Activated CD4-positive, alpha-beta T cell treated with anti-CD3 and anti-CD28 coated beads for 1 hour (primary cell): ENCODE measurements at places on chromosomes 1 and 21.
A peak's percentile ranks its signal among the peaks of the same experiment; 100 is the strongest.

- DNase-seq = no peak
These were observed 13.7 kb upstream of the TRIM62 start for GRCh38 chr1:33195556-33195955.

- DNase-seq = no peak
These were observed 362.9 kb upstream of the VAMP3 start for GRCh38 chr1:7407980-7408770.

DNA sequence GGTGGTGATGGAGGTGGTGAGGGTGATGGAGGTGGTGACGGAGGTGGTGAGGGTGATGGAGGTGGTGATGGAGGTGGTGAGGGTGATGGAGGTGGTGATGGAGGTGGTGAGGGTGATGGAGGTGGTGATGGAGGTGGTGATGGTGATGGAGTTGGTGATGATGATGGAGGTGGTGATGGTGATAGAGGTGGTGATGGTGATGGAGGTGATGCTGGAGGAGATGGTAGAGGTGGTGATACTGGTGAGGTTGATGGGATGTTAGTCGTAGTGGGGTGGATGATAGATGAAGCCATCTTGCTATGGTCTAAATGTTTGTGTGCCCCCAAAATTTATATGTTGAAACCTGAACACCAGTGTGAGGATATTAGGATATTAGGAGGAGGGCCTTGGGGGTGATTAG lies 25.3 kb upstream of the IFNLR1 start:
- DNase-seq = no peak

GRCh38 chr21:31731056-31731856 lies 662 bp downstream of the SCAF4 start:
- DNase-seq = peak; percentile 31

GRCh38 chr1:147641695-147642592 lies 28.4 kb downstream of the ACP6 start:
- no peak for DNase-seq

GRCh38 chr1:23599125-23599524 lies 39.8 kb upstream of the ID3 start:
- no peak for DNase-seq

DNA sequence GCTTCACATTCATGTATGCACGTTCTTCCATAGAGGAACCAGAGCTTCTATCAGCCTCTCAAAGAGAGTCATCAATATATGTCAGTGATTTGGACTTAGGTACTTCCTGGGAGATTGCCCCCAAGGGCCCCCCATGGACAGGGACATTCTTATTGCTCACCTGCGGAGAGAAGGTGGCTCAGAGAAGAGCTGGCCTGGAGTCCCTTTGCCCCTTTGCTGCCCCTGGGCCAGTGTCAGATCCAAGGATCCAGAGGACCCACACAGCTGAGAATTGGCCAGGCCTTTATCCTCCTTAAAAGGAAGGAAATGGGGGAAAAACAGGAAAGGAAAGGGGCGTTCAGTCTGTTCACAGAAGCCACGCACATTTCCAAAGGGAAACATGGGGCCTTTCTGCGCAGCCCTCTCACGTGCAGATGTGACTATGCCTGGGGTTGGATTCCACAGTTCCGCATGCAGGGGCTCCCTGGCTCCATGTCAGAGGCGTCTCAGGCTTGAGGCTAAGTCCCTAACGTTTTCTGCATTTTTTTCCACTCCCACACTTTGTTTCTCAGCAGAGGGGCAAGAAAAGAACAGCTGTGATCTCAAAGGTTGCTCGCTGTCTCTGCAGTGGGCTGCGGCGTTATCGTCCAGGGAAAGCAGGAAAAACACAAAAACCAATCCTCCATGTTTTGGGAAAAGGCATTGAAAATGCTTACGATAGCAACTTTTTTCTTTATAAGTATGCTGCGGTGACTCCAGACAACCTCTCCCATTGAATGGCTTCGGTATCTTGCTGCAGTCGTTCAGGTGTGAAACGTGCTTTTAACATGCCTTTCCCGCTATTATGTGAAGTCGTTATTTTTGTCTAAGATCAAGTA lies 5.9 kb downstream of the C1orf226 start:
- DNase-seq = no peak

GRCh38 chr1:15016526-15016925 lies 137.0 kb upstream of the TMEM51 start:
- no peak for DNase-seq

DNA sequence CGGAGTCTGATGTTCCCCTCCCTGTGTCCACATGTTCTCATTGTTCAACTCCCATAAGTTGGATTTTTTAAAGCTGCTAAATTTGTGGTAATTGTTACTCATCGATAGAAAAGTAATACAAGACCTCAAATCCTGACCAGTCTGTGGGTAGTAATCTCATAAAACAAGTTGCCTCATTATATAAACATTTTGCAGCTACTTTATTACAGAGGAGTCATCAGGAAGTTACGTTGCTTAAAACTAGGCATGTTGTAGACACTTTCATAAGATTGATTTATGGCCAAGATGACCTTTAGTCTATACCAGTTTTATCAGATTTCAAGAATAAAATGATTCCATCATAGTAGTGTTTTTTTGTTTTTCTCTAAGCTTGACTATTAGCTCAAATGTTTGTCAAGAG lies 208.8 kb downstream of the GIPC2 start:
- no peak for DNase-seq
